CD4-positive, alpha-beta T cell treated with Interleukin-17A for 1 hour (primary cell): ENCODE measurements at places on chromosomes 1 and 21.
A peak's percentile ranks its signal among the peaks of the same experiment; 100 is the strongest.

DNA sequence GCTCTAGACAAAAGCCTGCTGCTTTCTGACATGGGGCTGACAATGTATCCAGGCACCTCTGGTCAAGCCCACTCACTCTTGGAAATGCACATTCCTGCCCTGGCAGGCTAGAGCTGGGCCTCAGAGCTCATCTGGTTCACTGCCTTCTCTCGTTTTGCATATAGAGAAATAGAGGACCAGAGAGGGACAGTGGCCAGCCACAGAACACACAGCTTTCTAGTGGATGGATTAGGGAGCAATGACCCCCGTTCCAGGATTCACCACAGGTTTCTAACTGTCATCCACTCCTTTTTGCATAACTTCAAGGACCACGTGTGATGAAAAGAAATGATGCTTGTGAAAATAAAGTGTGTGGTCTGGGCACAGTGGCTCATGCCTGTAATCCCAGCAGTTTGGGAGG is 129.6 kb upstream of the IGSF21 start:
- no peak for DNase-seq

- no peak for DNase-seq
Measured at GRCh38 chr1:27690183-27690582, 18.2 kb upstream of the IFI6 start.

DNA sequence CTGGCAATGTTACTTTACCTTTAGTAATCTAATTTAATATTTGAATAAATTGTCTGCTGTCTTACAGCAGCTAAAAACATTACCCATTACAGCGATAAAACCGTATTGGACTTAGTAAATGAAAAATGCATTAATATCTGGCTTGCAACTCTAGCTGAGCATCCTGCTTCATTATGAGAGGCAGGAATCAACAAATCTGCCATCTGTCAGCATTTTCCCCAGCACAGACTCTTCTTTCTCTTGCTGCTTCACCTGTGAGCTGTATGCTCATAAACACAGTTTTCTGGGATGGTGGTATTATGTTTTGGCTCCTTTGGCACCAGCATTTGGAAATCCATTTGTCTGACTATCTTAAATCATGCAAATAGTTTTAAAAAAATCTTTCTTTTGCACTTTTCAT is 487.1 kb downstream of the KCNT2 start:
- DNase-seq: no peak

- no peak for DNase-seq
Measured at GRCh38 chr1:38498686-38499085, 360.9 kb downstream of the RRAGC start.

- peak; percentile 26 for DNase-seq
Measured at GRCh38 chr1:119987686-119988085, 81.8 kb downstream of the NOTCH2 start.

GRCh38 chr1:36835696-36836095 is 198.6 kb downstream of the GRIK3 start:
- no peak for DNase-seq

DNA sequence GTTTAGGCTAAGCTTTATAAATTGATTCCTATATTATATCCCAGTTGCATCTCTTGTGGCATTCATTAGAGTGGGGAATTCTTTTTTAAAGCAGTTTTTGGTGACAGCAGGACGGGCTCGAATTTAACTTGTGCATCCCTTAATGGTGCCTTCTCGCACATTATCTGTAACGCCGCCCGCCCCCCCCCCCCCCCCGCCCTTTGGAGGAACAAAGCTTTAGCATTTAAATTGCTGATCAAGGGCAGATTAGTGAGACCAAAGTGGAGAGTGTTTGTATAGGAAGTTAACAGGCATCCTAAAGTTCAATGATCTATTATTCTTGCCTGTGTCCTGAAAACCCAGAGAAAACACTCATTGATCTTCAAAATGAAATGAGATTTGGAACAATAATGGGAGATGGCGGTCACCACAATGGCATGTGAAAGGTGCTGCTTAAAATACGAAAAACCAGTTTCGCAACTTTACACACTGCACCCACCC is 2.2 kb downstream of the LMO4 start:
- DNase-seq: no peak

GRCh38 chr21:42061195-42061985 is 9.7 kb upstream of the UMODL1 start:
- peak; percentile 43 for DNase-seq

DNA sequence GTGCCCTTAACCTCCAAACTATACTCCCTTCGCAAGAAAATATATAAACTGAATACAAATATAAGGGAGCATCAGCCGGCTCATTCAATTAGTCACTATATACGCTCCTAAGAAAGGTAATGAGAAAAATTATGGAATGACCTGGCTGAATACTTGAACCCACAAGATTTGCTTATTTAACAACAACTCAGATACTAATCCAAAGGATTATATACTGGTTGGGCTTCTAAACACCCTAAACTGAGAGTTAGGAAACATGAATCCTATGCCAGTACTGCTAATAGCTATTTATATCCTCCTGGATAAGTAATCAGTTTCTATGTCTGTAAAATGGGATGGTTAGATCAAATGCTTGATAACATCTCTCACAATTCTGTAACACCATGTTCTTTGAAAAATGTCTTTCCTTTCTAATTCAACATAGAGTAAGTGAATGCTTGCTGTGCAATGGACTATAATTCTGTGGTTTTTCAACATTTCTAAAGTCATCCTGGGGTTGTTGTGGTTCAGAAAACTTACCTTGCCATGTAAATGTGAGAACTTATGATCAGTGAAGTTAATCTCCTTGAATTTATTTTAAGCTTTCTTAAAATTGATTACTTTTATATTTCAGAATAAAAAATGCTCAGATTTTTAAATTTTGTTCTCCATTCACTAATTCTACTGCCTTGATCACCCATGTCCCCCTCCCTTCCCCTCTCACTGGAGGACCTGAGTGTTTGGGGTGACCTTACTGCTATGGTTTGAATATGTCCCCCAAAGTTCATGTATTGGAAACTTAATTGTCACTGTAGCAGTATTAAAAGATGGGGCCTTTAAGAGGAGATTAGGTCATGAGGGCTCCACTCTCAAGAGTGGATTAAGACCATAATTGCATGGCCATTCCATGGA is 14.5 kb downstream of the DUSP10 start:
- no peak for DNase-seq

DNA sequence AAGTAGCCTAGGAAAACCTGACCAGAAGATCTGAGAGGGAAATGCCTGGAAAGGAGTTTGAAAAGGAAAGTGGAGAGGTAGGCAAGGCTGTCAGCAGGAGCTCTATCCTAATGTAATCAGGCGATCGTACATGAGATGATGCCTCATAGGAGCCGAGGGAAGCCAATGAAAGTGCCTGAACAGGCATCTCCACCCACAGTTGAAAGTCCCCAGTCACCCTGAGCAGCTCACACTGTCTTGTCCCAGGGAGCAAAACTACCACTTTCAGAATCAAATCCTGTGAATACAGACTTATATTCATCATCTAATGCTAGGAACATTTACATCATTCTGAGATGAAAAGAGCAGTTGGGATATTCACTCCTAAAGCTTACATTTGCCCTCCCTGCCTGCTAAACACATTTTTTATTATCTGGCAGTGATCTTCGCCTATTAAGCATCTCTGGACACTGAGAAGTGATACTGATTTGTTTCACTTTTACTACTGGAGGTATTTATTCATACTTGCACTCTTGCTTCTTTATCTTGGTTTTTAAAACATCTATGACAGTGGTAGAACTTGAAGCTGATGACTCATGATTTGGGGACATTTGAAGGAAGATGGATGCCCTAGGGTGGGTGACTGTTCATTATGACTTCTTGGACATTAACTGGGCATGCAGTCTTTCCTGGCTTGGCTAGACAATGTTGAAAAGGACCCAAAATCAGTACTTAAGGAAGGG is 221.6 kb downstream of the SEC16B start:
- no peak for DNase-seq

DNA sequence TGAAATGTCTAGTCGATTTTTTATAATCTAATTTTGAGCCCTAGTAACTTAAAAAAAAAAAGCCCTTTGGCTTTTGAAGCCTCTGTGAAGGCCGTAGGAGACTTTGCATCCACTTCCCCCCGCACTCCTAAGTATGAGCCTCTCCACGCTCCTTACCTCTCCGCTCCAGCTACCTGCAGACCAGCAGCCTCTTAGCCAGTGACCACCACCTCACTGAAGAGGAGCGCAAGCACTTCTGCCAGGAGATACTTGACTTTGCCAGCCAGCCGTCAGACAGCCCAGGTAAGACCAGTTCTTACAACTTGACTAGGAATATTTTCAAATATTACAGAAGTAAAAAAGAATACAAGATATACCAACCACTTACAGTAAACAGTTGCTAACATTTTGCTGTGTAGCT is 27.4 kb upstream of the PWP2 start:
- no peak for DNase-seq

DNA sequence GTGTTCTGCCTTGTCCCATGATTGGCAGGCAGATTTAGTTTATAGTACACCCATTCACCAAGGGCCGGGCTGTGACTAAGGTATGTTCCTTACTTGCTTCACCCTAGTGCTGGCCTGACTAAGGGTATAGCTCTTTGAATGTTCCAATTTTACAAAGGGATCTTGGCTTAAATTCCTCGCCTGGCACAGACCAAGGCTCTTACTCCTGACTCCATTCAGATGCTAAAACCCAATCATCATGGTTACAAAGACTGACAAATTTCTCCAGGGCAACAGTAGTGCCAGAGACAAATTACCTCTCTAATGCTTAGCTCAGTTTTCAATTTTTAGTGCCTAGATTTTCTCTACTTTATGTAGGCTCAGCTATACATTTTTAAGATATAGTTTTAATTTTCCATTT is 11.5 kb upstream of the C1orf53 start:
- DNase-seq: no peak
